Activated T-cell treated with anti-CD3 and anti-CD28 coated beads for 4 hours (primary cell): ENCODE measurements at places on chromosomes 5 and 9.
A peak's percentile ranks its signal among the peaks of the same experiment; 100 is the strongest.

- DNase-seq, result no peak
Measured at GRCh38 chr5:125609011-125609410, 814.2 kb upstream of the GRAMD2B start.

- no peak for DNase-seq
Measured at GRCh38 chr5:131210151-131210510, 39.4 kb downstream of the LYRM7 start.

- no peak for DNase-seq
Measured at GRCh38 chr9:133707065-133707762, 30.9 kb downstream of the SARDH start.

DNA sequence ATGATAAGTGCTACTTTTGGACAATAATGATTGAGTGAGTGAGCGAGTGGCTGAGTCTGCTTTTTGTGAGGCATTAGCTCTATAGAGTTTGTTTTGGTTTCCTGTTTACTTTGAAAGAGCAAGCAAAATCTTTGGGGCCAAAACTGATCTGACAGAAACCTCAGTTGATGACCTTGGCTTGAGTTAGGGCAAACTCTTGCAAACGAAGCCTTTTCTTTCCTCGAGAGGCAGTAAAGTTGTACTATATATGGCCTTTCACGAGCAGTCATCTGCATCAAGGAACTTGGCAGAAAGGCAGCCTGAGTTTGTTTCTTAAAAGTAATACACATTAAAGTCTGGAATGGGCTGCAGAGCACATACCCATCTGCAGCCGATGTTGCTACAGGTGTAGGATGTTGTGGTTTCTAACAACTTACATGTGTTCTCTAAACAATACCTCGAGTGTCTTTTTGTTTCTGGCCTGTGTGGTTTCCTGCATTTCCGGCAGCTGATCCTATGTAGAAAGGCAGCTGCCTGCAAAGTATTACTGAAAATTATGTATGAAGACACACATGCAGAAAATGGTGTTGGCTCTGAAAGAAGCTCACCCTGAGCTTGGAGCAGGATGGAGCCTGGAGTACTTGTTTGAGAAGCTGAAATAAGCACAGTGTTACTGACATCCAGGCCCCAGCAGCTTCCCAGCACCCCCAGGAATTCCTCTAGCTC lies 60.8 kb downstream of the FOXD1 start:
- DNase-seq, result no peak

DNA sequence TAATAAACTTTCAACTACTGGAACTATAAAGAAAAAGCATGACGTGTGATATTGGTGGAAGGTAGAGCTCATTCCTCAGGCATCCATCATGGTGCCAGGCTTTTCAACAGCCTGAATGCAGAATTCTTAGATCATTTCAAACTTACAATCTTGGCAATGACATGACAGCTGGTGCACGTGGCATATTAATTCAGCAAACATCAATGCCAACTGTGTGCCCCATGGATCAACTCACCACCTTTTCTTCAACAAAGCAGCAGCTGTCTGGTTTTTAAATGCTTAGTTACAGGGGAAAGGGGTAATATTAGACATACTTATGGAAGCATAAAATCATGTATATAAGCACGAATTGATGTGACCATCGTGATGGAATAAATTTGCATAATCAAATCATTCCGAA lies 56.0 kb upstream of the OR13F1 start:
- no peak for DNase-seq

DNA sequence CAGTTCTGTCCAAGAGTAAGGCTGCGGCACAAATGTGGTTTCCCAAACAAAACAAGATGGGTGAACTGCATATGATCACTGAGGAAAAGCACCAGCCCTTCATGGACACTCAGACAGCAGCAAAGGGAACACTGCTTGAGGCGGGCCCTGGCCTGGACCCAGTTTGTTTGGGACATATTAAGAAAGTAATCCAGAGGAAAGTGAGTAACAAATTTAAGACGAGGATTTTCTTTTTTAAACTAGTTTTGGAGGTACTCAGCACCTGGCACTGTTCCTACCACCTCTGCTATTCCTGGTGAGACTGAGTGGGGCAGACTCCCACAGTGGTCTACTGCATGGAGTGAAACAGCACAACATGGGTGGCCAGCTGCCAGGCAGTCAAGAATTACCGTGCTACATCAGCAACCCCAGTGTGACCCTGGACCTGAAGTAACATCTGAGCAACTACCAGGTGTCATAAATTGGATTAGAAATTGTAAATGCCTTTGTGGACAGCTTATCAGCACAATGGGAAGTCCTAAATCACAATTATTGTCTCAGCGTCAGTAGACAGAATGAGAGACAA lies 28.5 kb downstream of the P4HA2 start:
- no peak for DNase-seq

GRCh38 chr5:168332042-168332441 lies 40.6 kb downstream of the WWC1 start:
- no peak for DNase-seq

GRCh38 chr5:133938039-133938821 lies 30.2 kb downstream of the C5orf15 start:
- no peak for DNase-seq

DNA sequence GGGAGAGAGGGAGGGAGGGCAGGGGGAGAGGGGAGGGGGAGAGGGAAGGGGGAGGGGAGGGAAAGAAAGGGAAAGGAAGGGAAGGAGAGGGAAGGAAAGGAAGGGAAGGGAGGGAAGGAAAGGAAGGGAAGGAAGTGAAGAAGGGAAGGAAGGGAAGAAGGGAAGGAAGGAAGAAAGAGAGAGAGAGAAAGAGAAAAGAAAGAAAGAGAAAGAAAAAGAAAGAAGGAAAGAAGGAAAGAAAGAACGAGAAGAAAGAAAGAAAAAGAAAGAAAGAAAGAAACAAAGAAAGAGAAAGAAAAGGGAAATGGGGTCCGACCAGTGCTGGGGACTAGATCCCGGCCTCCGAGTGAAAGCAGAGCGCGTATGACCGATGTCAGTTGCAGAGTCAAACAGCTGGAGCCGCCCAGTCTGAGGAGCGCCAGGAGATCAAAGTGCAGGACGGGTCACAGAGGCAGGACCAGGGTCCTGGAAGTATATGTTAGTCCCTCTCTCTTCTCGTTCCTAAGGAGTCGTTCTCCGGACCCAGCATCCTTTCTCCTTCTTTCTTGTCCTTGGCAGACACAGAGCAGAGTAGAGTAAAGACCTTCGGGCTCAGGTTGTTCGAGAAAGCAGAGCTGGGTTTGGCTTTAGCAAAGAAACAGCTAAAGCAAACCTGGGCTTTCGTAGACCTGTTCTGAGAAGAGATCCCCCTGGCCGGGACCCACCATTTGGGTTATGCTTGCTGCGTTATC lies 305.4 kb upstream of the MSX2 start:
- DNase-seq, result no peak

GRCh38 chr5:40991168-40991980 lies 79.8 kb downstream of the MROH2B start:
- DNase-seq, result no peak

- no peak for DNase-seq
Measured at GRCh38 chr9:14309403-14309802, 4.5 kb downstream of the NFIB start.

DNA sequence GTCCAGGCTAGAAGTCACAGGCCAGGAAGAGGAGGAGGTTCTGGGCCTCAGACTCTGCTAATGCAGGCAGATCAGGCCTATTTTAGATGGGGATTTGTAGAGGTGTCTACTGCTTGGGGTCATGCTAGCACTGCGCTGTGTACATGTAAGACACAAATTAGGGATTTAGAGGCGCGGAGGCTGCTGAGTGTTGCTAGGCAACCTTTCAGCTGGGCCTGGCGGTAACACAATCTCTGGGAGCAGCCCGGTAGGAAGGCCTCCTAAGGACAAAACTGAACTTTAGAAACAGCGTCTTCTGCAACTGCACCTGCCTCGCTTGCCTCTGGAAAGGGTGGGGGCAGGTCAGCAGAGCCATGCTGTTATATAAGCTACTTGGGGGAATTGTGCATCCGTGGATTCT lies 147.9 kb downstream of the MACROH2A1 start:
- no peak for DNase-seq

DNA sequence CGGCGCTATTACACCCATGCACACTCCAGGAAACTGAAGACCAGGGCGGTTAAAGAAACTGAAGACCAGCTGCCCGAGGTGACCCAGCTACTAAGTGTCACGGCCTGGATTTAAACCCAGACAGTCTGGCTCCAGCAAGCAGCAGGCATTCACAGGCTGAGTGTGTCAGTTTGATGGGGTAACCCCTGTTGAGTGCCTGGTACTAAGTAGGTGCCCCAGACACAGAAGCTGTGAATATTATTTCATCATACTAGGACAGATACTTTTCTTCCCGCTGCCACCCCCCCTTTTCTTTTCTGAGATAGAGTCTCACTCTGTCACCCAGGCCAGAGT lies 7.3 kb downstream of the ENG start:
- DNase-seq, result no peak

- DNase-seq, result no peak
Measured at GRCh38 chr9:126365780-126366179, 39.2 kb downstream of the MVB12B start.

DNA sequence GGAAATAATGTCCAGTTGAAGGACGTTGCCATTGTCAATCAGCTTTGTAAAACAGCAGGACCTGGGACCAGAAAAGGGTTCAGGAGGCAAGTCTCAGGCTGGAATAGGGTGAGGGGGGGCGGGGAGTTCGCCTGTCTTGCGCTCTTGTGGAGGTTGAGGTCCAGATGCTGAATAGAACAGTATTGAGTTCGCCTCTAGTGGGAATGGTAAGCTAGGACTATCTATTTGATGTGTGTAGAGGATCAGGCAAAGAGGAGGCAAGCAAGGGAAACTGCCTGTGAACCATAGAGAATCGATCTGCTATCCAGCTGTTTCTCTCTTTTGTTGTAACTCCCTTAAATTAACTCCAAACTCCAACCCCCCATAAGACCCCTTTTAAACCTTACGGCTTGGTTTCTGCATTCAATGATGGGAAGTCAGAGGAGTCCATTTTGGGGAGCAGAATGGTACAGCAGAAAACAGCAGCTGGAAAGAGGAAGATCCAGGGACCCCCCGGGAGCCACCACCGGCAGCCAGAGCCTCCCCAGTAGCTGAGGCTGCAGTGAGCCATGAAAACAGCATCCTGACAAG lies 133.7 kb downstream of the SLC28A3 start:
- no peak for DNase-seq

- no peak for DNase-seq
Measured at GRCh38 chr5:173457482-173457881, 129.3 kb upstream of the STC2 start.

DNA sequence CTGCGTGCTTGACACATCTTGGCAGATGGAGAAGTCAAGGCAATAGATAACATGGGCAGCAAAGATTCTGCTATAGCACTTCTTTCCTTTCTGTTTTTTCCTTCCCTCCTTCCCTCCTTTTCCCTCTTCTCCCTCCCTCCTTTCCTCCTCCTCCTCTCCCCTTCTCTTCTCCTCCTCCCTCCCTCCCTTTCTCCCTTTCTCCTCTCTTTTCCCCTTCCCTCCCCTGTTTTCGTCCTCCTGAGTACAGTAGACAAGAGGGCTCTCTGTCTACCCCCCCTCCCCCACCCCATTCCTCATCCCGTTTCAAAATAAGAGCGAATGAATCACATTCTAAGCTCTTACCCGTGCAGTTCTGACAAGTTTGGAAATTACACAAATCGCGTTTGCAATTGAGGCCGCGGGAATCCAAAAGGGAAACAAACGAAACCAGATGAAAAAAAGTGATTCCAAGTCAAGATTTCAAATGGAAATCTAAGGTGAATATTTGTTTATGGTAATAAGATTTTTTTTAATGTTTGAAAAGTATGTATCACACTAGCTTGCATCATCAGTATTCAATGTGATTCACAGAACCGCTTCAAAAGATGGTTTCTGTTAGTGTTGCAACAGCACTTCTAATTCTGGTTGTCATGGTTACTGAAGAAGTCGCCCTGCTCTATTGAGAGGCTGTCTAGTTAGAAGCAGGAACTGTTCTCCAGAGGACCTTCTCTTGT lies 1.3 kb downstream of the NIM1K start:
- peak; percentile 8 for DNase-seq

GRCh38 chr5:6452622-6453504 lies 4.2 kb downstream of the UBE2QL1 start:
- no peak for DNase-seq

- DNase-seq, result no peak
Measured at GRCh38 chr5:39214912-39215709, 4.3 kb downstream of the FYB1 start.

DNA sequence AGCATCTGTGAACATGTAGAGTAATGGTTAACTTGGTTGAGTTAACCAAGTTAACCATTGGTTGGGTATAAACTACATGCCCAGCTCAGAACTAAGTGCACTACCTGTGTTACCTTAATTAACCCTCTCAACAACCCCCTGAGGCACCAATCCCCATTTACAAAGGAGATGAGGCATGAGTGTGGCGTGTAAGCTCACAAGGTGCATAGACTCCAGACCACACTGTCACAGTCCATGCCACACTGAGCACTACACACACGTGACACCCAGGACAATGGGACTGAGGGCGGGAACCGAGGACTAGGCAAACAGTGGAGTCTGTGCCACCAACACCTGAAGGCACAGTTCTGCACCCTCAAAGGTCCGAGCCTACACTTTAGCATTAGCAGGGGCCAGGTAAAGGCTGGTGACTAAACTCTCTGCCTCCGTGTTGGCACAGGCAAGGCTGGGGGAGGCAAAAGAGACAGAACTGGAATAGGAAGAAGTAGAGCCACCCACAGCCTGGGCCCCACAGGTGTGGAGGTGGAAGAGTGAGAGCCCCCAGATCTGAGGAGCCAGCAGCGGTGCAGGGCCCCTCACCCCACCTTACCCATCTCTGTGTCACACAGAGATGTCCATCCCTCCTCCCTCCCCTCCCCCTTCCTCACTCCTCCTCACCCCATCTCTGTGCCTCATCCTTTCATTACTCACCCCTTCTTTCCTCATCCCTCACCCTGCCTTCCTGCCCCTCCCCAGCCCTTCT lies 2.2 kb upstream of the DNAJB5 start:
- no peak for DNase-seq

DNA sequence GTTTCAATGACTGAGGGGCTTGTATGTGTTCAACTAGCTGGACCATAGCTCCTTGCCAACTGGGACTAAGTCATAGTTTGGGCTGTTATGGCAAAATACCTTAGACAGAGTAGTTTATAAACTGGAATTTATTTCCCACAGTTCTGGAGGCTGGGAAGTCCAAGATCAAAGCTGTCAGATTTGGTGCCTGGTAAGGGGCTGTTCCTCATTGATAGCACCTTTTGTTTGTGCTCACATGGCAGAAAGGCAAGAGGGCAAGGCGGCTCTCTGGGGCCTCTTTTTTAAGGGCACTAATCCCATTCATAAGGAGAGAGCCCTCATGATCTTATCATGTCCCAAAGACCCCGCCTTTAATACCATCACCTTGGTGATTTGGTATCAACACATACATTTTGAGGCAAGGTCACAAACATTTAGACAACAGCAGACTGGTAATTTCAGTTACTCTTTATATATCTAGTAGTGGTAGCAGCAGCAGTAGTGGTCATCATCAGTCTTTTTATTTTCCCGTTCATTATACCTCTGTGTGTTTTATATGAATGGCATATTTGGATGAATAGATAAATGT lies 477.0 kb downstream of the CCDC171 start:
- DNase-seq, result no peak

GRCh38 chr9:108933231-108933717 lies 650 bp downstream of the ELP1 start:
- DNase-seq, result no peak

GRCh38 chr9:95382433-95382832 lies 64.9 kb upstream of the FANCC start:
- DNase-seq, result no peak
